Activated CD4-positive, alpha-beta T cell treated with anti-CD3 and anti-CD28 coated beads, Interleukin-2, Interleukin-6, amounts not matched to agents 100 ng/mL and 50 ng/mL, durations not matched to agents 16 hours and 8 hours (primary cell): ENCODE measurements at places on chromosomes 5 and 9.

GRCh38 chr9:77023726-77024125 lies 4.3 kb downstream of the FOXB2 start:
- DNase-seq: no peak

DNA sequence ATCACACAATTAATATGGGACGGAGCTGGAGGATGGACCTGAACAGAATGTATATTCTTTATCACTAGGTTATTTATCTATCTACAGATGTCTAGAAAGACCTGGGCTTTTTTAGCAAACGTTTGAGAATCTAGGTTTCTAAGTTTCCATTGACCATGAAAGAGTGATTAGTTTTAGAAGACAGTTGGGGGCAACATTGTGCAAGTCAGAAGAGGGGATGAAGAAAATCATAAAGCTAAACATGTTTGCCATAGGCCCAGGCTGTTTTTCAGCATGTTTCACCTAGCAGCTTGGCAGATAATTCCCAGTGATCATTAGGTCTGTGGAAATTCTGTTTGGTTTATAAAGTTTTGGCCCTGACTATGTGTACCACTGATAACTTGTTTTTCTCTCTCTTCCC lies 44.1 kb upstream of the CDKN2B start:
- no peak for DNase-seq

- no peak for DNase-seq
These were observed 455 bp downstream of the OLFM1 start for GRCh38 chr9:135087899-135088347.

GRCh38 chr9:127885508-127886281 lies 8.2 kb upstream of the AK1 start:
- no peak for DNase-seq
